Right lobe of liver (tissue), 6 donors: ENCODE measurements at places on chromosomes 3 and 15. TPM values are rescaled to one million over a fixed set of nuclear protein-coding genes. Genes with fewer than 3 reads are reported as not detected.

GRCh38 chr3:141469720-141470119 lies 17.1 kb upstream of the RASA2 start:
- DNase-seq, result no peak

DNA sequence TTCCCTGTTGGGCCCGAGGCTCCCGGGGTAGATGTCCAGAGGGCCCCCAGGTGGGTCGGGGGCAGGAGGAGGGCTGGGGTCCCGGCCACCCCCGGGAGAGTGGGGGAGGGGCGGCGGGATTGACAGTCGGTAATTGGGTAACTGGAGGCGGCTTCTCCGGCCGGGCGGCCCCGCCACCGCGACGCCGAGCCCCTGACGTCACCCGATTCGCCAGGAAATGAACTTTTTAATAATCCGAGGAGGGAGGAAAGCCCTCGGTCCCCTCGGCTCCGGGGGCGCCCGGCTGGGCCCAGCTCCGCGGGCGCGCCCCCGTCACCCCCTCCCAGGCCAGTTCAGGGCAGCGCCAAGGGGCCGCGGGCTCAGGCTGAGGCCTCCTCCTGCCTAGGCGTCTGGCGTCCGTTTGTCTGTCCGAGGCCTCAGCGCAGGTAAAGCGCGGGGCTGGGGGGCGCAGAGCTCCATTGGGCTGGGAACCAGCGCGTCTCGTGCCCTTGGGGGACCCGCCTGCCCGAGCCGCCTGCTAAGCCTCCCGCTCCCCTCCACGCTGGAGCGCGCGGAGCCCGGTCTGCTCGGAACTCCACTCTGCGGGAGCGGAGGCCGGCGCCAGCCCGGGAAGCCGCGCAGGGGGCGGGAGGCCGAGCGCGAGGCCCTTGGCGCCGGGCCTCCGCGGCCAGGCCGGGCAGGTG lies 3.9 kb downstream of the GATA2 start:
- peak; percentile 52 for DNase-seq

Gene DPP8
- total RNA-seq, result 11.7 TPM

DNA sequence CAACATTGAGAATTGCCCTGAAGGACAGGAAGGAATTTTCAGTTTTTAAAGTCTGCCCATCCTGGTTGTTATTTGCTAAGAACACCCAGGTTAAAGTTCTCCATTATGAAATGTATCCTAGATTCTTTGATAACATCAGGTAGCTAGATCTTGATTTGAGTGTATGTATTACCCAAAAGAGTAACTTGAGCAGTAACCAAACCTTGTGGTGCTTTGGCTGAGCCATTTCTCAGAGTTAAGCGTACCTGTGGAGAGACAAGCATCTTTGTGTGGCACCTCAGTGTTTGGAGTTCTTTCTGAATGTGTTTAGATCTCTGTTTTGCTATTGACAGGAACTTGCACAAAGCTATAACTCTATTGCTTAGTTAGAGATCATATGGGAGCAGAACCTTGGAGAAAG lies 20.4 kb downstream of the CEP97 start:
- DNase-seq, result no peak

Gene ST3GAL6
- total RNA-seq, result 25.1 TPM

DNA sequence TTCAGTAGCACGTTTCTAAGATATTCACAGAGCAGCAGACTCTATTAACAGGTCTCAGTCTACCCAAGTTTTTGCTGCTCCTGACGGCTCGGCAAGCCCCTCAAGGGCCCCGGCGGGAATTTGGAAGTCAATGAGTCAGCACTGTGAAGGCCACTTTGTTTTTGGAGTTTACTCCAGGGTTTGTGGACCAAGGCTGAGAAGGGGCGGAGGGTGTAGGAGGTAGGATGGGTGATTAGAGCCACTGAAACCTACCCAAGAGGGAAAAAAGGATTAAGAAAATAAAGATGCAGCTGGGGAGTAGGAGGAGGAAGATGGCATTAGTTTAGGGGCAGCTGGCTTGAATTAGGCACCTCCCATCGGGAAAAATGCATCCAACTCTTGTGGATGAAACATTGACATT lies 87.6 kb downstream of the BDH1 start:
- DNase-seq, result no peak

DNA sequence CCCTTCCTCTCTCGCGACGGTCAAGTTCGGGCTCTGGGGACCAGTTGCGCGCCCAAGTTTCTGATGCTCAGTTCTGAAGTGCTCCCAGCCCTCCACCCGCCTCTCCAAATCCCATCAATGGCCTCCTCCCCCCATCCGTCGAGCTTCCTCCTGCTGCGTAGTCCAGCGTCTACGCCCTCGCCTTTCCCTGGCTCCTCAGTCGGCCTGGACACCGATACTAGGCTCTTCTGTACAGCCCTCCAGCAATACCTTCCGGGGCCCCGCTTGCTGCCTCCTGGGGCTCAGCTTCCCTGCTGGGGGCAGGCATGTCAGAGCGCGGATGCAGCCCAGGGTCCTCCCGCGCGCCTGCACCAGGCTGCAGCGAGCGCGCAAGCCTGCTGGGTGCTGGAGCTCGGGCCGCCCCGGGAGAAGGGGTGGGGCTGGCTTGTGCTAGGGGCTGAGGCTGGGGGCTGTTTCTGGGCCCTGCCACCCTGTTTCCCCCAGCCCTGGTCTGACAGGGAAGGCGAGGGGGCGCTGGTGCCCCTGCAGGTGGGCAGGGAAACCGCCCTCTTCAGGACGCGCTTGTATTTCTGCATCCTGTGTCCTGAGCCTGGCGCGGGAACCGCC lies 353.3 kb upstream of the SUCLG2 start:
- DNase-seq, result no peak

DNA sequence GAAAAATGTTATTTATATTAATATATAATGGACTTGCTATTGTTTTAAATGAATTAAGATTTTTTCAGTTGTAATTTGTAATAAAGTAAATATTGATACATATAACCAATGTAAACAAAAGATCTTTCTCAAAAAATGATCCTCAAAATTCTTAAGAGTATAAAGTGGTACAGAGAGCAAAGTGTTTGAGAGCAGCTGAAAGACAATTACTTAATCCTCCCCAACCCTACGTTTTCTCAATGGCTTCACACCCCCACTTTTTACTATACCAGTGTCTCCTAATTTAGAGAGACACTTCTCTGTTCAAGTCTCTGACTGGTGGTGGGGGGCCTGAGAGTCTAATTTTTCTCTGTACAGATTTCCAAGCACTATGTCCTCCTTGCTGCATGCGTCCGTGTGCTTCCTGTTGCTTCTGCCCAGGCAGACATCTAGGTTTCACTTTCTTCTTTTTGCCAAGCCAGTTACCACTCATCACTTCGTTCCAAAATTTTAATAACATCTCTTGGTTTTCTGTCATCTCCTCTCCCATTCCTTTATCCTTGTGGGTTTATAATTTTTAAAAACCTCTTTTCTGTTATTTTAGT lies 276.3 kb upstream of the DNAJC19 start:
- no peak for DNase-seq

- DNase-seq, result peak; percentile 76
These were observed 43.7 kb downstream of the PCSK6 start for GRCh38 chr15:101445562-101446517.

- DNase-seq, result no peak
These were observed 37.8 kb downstream of the IQGAP1 start for GRCh38 chr15:90425726-90426346.

DNA sequence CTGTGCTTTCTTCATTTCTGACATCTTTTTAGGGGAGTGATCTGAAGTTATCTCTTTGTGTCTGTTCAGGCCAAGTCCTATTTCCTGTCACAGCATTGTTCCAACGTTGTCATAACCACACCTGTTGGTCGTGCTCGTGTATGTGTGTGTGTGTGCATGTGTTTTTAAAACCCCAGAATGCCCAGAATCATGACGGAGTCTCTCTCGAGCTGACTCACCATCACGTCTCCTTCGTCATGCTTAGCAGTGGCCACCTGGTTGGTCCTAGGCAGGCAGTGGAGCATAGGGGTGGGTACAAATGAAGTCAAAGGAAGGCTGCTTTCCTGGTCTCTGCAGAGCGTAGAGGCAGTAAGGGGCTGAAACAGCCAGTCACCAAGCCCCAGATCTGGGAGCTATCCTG lies 126.8 kb upstream of the ABHD17C start:
- no peak for DNase-seq

- DNase-seq, result no peak
These were observed 93.0 kb upstream of the HES1 start for GRCh38 chr3:194042927-194043326.

- no peak for DNase-seq
These were observed 218.5 kb downstream of the SV2B start for GRCh38 chr15:91318516-91318915.

Gene TTLL13
- not detected for total RNA-seq

DNA sequence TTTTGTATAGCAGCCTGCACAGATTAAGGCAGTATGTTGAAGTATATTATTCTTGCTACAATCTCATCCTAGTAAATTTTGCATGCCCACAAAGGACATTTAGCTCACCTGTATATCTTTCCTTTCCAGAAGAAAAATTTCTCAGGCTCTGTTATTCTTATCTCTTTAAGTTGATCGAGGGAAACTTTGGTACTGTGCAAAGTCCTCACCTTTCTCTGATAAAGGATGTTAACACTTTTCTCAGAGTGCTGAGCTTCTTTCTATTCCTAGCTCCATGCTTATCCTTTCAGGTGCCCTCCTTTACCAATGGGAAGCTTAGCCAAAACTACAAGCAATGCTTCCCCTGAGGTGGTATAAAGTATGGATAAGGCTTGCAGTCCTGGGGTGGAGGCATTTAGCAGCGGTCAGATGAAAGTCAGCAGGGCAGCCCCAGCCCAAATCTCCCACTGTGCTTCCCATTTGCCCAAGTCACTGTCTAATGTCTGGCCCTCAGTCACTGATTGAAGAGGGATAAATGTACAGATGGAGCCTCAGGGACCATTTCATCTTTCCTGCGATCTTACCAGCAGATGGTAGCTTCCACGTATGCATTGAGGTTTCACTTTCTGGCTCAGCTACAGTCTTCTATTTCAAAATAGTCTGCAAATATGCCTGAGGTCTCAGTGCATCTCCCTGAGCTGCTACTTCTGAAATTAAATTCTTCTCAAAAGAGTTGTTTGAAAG lies 127.8 kb upstream of the P2RY1 start:
- no peak for DNase-seq
